Stimulated activated CD4-positive, alpha-beta T cell treated with anti-CD3 and anti-CD28 coated beads, Interleukin-12 subunit alpha, Interleukin-12 subunit beta, amount 100 ng/mL, for 24 hours (primary cell): ENCODE measurements at places on chromosomes 7 and 10.
A peak's percentile ranks its signal among the peaks of the same experiment; 100 is the strongest.

DNA sequence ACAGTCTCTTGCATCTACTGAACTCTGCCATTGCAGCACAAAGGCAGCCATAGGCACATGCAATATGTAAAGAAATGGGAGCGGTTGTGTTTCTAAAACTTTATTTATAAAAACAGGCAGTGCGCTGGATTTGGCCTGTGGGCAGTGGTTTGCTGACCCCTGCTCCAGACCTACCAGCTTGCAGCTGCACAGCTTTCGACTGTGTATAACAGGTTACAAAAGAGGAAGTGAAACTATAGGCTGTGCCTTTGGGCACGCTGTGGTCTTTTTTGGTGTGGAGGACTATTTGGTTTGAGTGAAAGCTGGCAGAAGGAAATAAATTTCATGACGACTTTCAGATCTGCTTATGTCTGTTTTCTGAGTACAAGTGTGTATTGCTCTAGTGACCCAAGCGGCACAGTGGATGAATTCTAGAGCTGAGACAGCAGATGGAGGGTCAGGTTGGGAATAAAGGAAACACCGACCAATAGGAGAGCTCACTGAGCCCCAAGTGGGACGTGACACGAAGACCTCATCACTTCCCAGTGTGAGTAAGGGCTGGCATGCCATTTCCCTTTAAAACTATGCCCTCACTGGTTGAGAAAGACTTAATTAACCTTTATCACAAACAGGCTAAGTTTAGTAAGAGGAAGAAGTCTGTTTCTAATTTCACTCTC, 152.7 kb downstream of the ANK3 start:
- DNase-seq: no peak

DNA sequence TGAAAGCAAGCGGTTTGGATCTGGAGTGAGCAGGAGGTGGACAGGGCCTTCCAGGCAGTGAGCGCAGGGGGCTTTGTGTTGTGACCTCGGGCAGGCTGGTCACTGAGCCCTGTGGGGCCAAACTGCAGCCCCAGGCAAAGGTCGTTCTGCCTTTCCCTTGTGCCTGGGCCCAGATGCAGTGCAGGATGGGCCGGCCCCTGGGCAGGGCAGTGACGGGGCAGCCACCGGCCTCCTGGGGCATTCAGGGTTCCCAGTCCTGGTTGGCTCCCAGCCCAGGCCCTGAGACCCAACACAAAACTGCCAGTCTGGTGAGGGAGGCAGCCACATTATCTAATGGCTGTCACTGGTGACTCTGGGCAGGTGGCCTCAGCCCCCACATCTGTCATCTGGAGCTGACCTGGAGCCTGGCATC, 7.1 kb downstream of the ARPC1B start:
- no peak for DNase-seq

- no peak for DNase-seq
These were observed 45.8 kb downstream of the ZNF800 start for GRCh38 chr7:127346575-127347256.

- DNase-seq: no peak
These were observed 108.7 kb upstream of the DPP6 start for GRCh38 chr7:153943457-153943856.

GRCh38 chr10:24703700-24704099, 20.0 kb downstream of the ARHGAP21 start:
- no peak for DNase-seq

GRCh38 chr7:140074780-140075179, 12.0 kb upstream of the PARP12 start:
- no peak for DNase-seq

- DNase-seq: no peak
These were observed 176.5 kb upstream of the CCZ1B start for GRCh38 chr7:7002418-7003062.

DNA sequence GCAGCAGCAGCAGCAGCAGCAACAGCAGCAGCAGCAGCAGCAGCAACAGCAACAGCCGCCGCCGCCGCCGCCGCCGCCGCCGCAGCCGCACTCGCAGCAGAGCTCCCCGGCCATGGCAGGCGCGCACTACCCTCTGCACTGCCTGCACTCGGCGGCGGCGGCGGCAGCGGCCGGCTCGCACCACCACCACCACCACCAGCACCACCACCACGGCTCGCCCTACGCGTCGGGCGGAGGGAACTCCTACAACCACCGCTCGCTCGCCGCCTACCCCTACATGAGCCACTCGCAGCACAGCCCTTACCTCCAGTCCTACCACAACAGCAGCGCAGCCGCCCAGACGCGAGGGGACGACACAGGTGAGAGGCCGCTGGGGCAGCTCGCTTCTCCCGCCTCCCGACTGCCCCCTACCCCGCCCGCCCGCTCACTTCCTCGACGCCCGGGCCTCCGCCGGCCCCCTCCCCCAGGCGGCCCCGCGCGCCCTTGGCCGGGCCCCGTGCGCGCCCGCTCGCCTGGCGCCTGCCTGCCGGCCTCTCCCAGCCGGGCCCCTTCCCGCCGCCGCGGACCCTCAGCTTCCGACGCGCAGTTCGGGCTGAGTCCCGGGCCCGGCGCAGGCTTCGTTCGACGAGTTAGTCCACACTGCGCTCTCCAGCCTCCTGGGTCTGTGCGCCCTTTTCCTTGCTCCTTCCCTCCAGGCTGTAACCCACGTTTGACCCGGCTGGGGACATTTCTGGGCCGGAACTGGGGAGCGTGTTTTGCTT, 882 bp downstream of the DLX6 start:
- peak; percentile 26 for DNase-seq

DNA sequence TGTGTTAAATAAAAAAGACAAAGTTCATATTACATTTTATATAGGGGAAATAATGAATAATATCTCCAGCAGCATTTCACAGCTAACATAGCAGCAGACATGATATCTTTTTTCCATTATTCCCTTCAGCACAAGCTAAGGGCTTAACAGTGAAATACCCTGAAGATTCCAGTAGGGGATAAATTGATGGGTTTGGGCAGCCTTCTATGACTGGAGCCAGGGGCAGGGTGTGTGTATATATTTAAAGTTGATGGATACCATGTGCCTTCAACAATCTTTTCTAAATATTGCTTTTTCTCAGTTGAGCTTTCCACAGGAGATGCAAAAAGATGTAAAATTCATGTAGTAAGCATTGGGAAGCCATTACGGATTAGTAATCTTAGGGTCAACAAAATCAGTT, 151.2 kb downstream of the MAGI2 start:
- DNase-seq: no peak

DNA sequence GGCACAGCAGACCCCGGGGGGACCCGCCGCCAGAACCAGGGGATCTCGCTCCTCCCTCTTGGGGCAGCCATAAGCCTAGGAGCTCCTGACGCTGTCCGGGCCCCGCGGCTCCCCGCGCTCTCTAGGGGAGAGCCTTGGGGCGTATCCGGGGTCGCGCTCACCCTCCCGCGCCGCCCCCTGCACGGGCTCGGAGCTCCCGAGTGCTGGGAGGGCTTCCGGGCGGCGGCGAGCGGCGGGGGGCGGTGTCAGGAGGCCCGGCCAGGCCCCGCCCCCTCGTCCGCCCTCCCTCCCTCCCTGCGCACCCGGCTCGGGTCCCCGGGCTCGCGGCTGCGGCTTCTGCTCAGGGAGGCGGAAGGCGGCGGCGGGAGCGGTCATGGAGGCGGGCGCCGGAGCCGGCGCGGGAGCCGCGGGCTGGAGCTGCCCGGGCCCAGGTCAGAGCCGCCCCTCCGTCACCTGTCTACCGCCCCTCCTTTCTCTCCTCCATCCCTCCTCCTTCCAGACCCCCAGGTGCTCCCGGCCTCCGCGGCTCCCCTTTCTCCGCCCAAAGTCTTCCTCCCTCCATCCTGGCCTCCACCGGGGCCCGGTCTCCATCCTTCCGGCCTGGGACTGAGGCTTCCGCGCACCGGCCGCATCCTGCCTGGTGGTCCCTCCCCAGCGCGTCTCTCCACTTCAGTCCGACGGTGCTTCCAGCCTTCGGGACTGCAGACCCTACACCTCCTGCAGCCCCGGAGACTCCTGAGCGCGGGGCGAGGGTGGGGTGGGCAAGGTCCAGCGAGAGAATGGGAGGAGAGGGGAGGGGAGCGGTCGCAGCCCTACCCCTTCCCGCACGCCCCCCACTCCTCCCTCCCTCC, at the start of gene CCDC136:
Gene CCDC136 (plus strand): TSS at position 848 of the 851 bp plus-strand sequence. CDS start 444 bp downstream, outside the sequence.
- peak; percentile 75 for DNase-seq

DNA sequence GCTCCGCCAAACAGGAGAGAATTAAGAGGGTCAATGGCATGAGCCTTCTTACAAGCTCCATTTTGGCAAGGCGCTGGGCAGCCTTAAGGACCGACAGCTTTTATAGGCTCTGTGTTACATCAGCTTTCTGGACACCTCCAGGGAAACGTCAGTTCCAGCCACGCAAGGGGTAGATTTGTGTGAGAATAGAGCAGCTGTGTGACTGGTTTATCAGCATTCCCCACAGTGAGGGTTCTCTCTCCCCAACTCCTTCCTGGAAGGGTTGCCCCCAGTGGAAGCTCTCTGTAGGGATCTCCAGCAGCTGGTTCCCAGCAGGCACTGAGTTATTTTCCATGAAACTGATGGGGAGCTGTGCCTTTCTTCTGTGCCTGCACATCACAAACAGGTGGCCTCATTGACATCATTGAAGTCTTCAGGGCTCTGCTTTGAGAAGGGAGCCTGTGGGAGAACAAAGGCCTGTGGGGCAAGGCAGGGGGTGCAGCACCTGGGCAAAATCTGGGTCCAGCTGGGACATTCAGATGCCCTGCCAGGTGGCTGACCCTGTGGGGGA, at the start of gene CUZD1:
Gene CUZD1 (minus strand): TSS at position 75 of the 550 bp plus-strand sequence. CDS start 14 bp downstream, at position 61.
- DNase-seq: no peak

DNA sequence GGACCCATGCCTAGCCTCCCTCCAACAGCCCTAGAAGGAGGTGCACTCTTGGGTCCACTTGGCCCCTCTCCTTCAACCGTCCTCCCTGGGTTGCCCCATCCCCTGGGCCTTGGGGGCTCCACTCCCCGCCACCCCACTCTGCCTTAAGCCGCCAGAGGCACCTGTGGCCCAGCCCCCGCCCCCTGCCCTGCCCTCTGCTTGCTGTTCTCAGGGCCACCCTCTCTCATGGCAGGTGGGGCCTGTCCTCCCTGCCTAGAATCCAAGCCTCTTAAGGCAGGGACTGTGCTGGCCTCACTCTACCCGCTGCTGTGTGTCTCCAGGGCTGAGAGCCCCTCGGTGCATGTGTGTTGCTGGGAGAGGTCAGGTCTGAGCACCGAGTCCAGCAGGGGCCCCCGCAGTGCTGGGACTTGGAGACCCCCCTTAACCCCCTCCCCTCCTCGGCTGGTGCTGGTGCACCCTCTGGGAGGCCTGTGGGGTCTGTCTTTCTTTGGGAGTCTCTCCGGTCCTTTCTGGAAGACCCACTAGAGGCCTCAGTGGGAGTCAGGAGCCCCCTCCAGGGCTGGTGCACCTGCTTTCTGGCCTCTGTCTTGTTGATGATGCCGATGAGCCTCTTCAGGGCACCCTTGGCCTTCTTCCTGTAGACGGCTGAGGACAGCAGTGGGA, 43.8 kb downstream of the CFAP46 start:
- DNase-seq: no peak

GRCh38 chr7:129157651-129158050, 13.1 kb downstream of the TSPAN33 start:
- DNase-seq: no peak

- DNase-seq: no peak
These were observed 657.4 kb upstream of the ZWINT start for GRCh38 chr10:57018452-57018851.

GRCh38 chr7:49346195-49346899, 422.0 kb downstream of the CDC14C start:
- DNase-seq: no peak

DNA sequence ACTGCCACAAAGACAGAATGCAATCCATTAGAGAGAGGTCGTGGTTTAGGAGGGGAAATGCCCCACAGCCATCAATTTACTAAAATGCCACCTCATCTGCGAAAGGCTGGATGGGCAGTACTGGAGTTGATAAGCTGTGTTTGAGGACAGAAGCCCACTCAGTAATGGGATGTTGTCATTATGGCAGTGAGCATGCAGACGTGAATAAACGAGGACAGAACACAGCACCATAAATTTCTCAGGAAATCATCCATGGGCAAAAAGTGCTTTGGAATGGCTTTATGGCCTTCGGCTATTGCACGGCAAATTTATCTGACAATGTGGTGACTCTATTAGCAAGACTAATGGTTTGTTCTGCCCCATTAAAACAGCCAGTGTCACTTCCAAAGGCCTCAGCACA, 15.9 kb upstream of the C10orf53 start:
- no peak for DNase-seq
